ENCODE measurements at places on chromosomes 2 and 18. TPM values are rescaled to one million over a fixed set of nuclear protein-coding genes. Genes with fewer than 3 reads are reported as not detected.

DNA sequence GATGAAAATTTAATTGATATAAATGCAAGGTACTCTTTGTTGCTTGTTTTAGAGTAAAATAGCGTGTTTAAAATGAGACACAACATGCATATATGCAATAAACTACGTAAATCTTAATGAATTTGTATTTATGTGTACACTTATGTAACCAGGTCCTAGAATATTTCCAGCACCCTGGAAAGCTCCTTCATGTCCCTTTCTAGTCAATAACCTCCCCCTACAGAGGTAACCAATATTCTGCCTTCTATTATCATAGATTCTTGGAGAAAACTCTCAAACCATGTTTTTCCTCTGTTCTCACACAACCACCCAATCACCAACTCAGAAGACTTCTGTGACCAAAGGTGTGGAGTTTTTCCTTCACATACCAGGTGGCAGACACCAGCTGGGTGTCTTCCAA lies 79.6 kb upstream of the THUMPD2 start:
- no peaks in the 10 kb centered on the region for H3K27me3 ChIP-seq
- DNase-seq = no peak
- peaks cover 13% of the 10 kb centered on the region for H3K36me3 ChIP-seq
- H3K4me1 ChIP-seq = no peaks in the 10 kb centered on the region

GRCh38 chr2:106523976-106524665 lies 37.0 kb downstream of the CD8B2 start:
- no peak overlapping the region for H3K27ac ChIP-seq
- DNase-seq = no peak
- peaks cover 15% of the 10 kb centered on the region for H3K36me3 ChIP-seq
- no peaks in the 10 kb centered on the region for H3K4me1 ChIP-seq

Gene RBM44
- total RNA-seq = 0.71 TPM

DNA sequence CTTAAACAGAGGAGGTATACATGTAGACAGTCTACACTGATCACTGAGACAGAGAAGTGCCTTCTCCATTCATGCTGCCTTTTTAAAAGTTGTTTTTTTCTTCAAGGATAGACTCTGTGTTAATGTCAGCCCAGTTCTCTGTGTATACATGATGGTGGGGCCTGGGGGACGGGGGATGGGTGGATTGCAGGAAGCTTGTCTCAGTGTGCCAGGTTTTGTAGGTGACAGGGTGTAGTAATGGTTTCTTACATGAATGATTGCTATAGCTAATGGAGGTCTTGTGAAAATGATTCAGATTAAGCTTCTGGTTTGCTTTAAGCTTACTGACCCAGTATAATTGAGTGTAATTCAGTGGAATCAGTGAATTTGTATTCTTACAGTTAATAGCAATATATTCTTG lies 423.6 kb downstream of the PTPRM start:
- H3K27me3 ChIP-seq = no peaks in the 10 kb centered on the region
- no peaks in the 10 kb centered on the region for H3K4me1 ChIP-seq
- H3K4me3 ChIP-seq = no peak overlapping the region
- no peak overlapping the region for H3K27ac ChIP-seq
- DNase-seq = no peak

DNA sequence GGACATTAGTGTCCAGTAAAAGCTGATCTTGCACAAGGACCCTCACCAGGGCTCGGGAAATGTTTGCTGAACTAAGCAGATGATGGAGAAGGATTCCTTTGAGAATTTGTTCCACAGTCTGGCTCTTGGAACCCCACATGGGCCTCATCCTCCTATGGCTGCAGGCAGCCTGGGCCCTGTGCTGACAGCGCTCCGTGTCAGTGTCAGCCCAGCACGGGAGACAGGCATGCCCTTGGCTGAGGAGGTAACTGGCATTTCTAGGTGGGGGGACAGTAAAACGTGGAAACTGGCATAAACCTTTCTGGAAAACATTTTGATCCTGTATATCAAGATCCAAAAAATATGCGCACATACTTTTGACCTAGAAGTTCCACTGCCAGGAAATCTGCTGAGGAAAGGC lies 10.5 kb downstream of the PTMA start:
- no peaks in the 10 kb centered on the region for H3K27me3 ChIP-seq
- no peak overlapping the region for H3K4me3 ChIP-seq
- H3K27ac ChIP-seq = no peak overlapping the region
- H3K36me3 ChIP-seq = no peaks in the 10 kb centered on the region
- H3K4me1 ChIP-seq = peaks cover 16% of the 10 kb centered on the region
- DNase-seq = no peak

GRCh38 chr2:16640001-16640700 lies 25.5 kb downstream of the CYRIA start:
- no peaks in the 10 kb centered on the region for H3K27me3 ChIP-seq
- peaks cover 5% of the 10 kb centered on the region for H3K36me3 ChIP-seq
- H3K27ac ChIP-seq = no peak overlapping the region
- peaks cover 38% of the 10 kb centered on the region for H3K4me1 ChIP-seq
- DNase-seq = no peak
- H3K4me3 ChIP-seq = no peak overlapping the region

Gene FAM98A
- total RNA-seq = 91.1 TPM

DNA sequence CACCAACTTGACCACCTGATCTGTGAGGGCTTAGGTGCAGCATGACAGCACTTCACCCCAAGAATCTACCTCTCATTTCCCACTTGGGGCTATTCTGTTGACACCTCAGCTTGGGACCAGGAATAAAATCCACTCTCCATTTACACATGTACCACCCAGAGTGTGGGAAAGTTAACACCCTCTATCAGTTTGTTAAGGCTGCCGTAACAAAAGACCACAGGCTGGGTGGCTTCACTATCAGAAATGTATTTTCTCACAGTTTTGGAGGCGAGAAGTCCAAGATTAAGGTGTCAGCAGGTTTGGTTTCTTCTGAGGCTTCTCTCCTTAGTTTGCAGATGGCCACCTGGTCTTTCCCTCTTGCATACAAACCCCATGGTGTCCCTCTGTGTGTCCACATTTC lies 277.7 kb upstream of the ERBB4 start:
- no peaks in the 10 kb centered on the region for H3K4me1 ChIP-seq
- H3K27me3 ChIP-seq = no peaks in the 10 kb centered on the region
- no peak overlapping the region for H3K27ac ChIP-seq
- no peak overlapping the region for H3K4me3 ChIP-seq
- H3K36me3 ChIP-seq = no peaks in the 10 kb centered on the region
- no peak for DNase-seq
